HepG2 (cell line): ENCODE measurements at places on chromosomes 5 and 9. TPM values are rescaled to one million over a fixed set of nuclear protein-coding genes. Genes with fewer than 3 reads are reported as not detected.

Gene ARSI
- polyA plus RNA-seq = 4.2 and 6.4 TPM in 2 replicates

Gene GRIN3A
- polyA plus RNA-seq = not detected in 2 replicates

Gene F2R
- polyA plus RNA-seq = 12.3 and 13.6 TPM in 2 replicates

Gene PCAT7
- 3.8 and 3.9 TPM in 2 replicates for polyA plus RNA-seq

Gene SPATA31C1
- not detected in 2 replicates for polyA plus RNA-seq

Gene HNRNPK
- polyA plus RNA-seq = 315 and 321 TPM in 2 replicates

Gene CFAP77
- polyA plus RNA-seq = not detected in 2 replicates

Gene SPATA31A3
- polyA plus RNA-seq = not detected in 2 replicates
